ENCODE measurements at places on chromosomes 3 and 15.

DNA sequence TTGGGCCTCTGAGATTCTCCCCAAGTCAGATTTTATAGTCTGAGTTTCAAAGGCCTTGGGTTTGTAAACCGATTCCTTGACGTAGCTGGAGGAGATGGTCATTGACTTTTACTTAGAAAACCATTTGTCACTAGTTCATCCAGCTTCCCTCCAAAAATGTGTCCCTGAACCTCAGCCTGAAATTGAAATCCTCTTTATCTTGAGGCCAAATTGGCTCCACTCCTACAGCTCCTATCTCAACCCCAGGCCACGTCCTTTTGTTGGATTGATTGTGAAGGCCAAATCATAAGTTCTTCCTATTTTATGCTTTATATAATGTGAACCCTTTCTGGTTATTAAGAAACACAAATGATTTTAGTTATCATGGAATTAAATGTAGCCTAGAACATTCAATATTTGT lies 193.9 kb upstream of the SUCLG2 start:
- no peak for DNase-seq

DNA sequence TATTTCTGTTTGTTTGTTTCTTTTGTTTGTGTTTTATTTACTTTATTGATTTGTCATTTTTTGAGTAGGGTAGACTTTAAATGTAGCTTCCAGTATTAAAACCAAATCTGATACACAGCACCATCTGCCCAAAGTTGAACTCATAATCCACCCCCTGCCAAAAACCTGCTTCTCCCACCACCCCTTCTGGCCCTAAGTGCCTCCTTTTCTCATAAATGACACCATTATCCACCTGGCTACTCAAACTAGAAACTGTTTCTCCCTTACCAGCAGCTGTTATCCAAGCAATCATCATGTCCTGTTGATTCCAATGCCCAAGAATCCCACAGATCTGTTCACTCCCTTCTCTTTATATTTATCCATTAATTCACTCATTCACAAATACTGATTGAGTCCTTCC lies 21.8 kb upstream of the PTX3 start:
- no peak for DNase-seq

DNA sequence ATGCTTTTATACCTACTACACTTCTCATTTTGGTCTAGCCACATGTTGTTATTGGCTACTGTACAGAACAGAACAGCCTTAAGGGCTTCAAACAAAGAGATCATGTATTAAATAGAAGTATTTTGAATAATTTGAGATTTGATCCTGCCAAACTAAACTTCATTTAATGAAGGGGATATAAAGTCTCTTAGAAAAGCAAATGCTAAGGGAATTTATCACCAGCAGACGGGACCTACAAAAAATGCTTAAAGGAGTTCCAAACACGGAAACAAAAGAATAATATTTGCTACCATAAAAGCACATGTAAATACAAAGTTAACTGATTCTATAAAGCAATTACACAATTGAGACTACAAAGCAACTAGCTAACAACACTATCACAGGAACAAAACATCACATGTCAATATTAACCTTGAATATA lies 23.6 kb upstream of the FMN1 start:
- DNase-seq = no peak

GRCh38 chr3:53350652-53351051 lies 3.3 kb upstream of the DCP1A start:
- DNase-seq = no peak

- no peak for DNase-seq
These were observed 27.0 kb downstream of the MB21D2 start for GRCh38 chr3:192890347-192891335.

- DNase-seq = no peak
These were observed 66.7 kb upstream of the TNIK start for GRCh38 chr3:171526869-171527268.

- DNase-seq = no peak
These were observed 44.7 kb upstream of the PLCL2 start for GRCh38 chr3:16840101-16840424.

- DNase-seq = no peak
These were observed 838.3 kb downstream of the VGLL3 start for GRCh38 chr3:86152620-86153019.

- DNase-seq = no peak
These were observed 90.2 kb upstream of the KCNMB2 start for GRCh38 chr3:178446059-178446458.

DNA sequence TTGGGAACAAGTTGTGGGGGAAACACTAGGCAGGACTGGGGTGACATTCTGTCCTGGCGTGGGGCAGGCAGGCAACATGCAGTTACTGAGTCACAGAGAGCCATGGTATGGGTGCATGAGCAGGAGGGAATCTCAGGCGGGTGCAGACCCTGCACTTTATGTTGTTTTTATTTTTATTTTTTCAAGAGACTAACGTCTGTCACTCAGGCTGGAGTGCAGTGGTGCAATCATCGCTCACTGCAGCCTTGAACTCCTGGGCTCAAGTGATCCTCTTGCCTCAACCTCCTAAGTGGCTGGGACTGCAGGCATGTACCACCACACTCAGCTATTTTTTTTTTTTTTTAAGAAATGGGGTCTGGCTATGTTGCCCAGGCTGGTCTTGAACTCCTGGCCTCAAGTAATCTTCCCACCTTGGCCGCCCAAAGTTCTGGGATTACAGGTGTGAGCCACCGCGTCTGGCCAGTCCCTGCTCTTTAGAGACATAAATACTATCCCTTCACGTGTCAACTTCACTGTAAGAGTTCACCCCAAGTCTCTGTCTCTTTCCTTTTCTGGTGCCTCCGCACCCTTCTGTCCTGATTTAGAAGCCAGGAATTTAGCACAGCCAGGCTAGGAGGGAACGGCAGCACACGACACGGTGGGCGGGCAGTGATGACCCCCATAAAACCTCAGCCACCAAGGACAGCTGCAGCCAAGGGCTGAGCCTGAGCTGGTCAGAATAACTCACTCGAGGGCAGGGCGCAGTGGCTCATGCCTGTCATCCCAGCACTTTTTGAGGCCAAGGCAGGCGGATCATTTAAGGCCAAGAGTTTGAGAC lies 72.8 kb upstream of the IQSEC1 start:
- no peak for DNase-seq

- no peak for DNase-seq
These were observed 86.4 kb downstream of the LPP start for GRCh38 chr3:188240189-188240981.

DNA sequence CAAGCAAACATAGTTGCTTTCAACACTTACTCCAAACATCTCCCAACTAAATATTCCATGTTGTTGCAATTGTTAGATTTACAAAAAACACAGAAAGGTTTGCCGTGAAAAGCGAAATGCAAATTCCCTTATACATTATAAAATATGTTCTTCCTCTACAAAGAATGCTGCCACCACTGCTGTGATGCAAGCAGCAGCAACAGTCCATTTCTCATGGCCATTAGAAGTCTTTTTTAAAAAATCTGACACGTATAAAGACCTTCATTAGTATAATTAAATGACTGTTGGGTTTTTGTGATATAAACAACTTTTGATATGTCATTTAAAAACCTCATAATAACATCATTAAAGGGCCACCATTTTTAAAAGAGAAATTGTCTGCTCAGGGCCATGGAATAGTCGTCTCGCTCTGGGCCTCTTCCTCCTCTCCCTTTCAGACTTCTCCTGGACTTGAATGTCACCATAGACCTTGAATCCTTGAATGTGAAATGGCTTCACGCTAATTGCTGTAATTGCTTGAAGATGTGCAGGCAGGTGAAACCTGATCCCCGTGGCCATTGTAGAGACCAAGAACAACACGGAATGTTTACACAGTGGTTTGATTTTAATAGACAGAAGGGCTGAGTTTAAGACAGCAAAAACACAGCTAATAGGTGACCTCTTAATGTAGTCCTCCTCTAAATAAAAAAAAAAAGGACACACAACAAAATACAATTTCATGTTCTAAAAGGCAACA lies 450.4 kb downstream of the FOXP1 start:
- no peak for DNase-seq

- no peak for DNase-seq
These were observed 17.6 kb upstream of the APOD start for GRCh38 chr3:195601382-195601781.
